ENCODE measurements at places on chromosomes 3 and 15.

GRCh38 chr3:149009732-149010131, 18.4 kb downstream of the GYG1 start:
- DNase-seq: no peak

DNA sequence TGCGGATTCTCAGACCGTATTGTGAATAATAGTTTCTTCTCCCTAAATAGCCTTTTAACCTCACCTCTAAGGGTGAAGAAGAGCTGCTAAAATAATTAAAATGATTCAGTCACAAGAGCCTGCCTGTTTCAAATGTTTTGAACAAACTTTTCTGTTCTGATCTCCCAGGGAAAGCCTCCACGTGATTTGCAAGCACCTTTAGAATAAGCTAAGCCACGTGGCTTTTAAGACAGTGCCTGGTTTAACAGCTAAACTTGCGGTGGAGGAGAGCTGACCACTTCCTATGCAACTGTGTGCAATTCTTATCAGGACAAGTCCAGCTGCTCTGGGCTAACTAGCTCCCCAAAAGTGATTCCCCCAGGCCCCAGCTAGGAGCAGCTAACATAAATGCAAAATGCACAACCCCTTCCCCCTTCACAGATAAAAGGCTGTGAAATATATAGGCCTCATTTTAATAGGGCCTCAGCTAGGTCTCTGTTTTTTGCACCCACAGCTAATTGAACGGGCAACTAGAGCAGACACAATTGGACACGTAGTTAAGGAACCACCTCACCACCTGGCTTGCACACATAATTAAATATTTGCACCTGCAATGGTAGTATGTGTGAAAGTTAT, 401.2 kb upstream of the NR2F2 start:
- no peak for DNase-seq

GRCh38 chr3:72699631-72700030, 148.6 kb downstream of the SHQ1 start:
- DNase-seq: no peak

- no peak for DNase-seq
These were observed 273.7 kb upstream of the ATP11B start for GRCh38 chr3:182519569-182519968.

DNA sequence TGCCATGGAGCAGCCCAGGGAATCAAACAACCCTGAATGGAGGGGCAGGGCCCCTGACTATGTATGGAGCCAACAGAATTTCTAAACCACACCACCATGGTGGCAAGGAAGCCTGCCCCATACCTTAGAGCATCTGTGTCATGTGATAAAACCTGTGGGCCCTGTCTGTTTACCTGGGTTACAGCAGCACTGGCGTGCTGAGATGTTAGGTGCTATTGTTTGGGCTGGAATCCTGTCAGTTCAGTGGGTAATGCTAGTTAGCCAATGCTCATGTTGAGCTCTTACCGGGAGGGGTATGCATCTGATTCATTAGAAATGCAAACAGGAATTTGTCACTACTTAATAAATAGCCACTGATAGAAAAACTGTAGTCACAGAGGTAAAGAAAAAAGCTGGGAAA, 63.5 kb upstream of the ETV5 start:
- DNase-seq: no peak

DNA sequence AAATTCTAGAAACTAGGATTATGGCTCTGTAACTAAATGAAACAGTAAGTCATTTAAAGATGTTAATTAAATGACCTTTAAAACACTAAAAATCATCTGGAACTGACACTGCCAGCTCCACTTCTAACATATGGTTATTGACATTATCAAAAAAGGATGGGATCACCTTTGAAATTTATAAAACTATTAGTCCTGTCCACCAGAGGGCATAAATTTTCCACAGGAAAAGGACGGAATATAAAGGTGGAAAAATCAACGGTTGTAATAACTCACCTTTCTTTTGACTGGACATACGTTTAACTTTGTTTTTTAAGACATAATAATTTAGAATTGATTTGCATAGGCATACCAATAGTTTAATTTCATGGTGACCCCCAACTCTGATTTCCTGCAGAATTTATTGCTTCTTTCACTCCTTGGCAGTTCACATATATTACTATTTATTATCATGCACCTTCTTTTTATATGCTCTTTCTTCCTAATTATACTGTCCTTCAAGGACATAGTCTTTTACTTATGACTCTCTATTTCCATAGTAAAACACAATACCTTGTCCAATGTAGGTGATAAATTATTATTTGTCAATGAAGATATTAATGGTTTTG, 345.7 kb downstream of the CADM2 start:
- no peak for DNase-seq

DNA sequence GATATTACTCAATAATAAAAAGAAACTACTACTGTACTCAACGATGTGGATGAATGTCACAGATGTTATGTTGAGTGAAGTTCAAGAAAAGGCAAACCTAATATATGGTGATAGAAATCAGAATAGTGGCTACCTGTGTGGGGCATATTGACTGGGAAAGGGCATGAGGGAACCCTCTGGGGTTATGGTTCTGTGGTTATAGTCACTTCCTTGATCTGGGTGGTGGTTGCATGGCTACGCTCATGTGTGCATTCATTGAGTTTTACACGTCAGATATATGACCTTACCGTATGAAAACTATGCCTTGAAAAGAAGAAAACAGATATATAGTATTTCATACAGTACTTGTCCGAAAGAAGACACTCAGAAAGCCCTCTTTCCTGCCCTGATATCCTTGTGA, 331.0 kb upstream of the LRRFIP2 start:
- no peak for DNase-seq

GRCh38 chr15:91737151-91737818, 116.2 kb upstream of the SLCO3A1 start:
- no peak for DNase-seq

- no peak for DNase-seq
These were observed 16.8 kb upstream of the SMAD3 start for GRCh38 chr15:67048281-67049279.

GRCh38 chr15:83436513-83437158, 10.5 kb upstream of the SH3GL3 start:
- no peak for DNase-seq
